ENCODE measurements at places on chromosomes 2 and 18.

GRCh38 chr18:26003817-26004216 is 86.6 kb downstream of the SS18 start:
- no peak for DNase-seq

DNA sequence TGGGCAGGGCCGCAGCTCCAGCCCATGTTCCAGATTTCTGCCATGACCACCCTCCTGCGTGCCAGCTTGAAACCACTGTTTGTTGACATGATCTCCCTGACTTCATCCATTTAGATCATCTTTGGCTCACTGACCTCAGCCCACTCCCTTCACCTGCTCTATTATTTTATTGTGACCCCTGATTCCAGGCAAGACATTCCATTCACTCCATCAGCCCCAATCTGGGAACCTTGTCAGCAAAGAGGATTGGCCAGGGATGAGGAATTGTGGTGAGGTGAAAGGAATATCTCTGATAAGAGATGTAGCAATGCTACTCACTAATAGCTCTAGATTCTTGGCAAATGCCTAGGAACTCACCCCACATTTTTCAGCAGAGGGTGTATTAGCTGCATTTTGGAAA is 174.2 kb downstream of the TMEM247 start:
- no peak for DNase-seq

DNA sequence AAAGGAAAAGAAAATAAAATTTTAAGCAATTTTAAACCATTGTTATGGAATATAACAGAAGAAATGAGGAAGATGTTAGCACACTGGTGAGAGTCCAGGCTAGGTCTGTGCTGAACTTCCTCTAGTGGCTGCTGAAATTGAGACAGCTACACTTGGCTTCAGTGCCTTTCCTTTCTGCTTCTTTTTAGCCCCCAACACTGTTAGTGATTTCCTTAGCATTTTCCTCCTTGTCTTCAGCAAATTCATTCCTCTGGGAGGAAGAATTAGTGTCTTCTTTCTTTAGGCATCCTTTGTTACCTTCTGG is 47.6 kb downstream of the ITGAV start:
- no peak for DNase-seq

DNA sequence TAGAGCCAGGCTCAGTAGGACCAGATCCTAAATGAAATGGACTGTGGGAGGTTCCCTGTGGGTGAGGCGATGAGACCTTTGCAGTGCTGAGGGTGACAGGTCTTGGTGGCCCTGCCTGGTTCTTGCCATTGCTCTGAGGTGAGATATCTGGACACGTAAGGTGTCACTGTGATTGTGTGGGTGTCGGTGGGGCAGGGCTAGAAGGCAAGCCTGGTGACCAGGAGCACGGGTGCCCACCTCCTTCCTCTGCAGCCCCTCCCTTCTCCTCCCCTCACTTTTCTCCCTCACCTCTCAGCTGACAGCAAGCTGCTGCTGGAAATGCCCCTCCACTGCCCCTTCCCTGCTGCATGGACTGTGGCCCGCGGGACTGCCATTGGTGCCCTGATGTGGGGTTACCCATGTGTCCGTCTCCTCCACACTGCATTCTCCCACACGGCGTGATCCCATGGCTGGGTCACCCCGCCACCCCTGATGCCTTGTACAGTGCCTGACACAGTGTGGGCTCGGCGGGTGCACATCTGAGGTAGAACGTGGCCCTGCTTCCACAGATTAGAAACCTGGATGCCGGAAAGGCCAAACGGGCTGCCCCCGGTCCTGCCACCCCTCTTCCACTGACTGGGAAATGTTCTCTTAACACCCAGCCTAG is 55.6 kb upstream of the FOSL2 start:
- DNase-seq: no peak

DNA sequence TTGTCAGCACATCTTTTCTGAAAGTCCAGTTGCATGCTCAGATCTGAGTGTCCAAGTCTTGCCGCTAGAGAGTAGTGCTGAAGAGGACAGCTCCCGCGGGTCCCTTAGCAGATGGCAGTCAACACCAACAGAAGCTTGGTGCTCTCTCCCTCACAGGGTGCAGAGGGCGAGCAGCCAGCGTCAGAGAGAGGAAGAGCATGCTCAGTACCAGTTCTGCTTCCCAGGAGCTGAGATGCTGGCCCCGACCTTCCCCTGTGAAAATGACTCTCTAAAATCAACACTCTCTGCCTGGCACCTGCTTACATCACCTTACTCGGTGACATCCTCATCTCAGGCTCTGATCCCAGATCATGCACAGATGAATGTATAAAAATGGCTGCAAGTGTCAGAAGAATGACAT is 86.0 kb upstream of the TWIST2 start:
- no peak for DNase-seq

- DNase-seq: no peak
These were observed 438.0 kb upstream of the CDH20 start for GRCh38 chr18:60895181-60895580.

- no peak for DNase-seq
These were observed 53.1 kb downstream of the HPCAL1 start for GRCh38 chr2:10355471-10356438.

DNA sequence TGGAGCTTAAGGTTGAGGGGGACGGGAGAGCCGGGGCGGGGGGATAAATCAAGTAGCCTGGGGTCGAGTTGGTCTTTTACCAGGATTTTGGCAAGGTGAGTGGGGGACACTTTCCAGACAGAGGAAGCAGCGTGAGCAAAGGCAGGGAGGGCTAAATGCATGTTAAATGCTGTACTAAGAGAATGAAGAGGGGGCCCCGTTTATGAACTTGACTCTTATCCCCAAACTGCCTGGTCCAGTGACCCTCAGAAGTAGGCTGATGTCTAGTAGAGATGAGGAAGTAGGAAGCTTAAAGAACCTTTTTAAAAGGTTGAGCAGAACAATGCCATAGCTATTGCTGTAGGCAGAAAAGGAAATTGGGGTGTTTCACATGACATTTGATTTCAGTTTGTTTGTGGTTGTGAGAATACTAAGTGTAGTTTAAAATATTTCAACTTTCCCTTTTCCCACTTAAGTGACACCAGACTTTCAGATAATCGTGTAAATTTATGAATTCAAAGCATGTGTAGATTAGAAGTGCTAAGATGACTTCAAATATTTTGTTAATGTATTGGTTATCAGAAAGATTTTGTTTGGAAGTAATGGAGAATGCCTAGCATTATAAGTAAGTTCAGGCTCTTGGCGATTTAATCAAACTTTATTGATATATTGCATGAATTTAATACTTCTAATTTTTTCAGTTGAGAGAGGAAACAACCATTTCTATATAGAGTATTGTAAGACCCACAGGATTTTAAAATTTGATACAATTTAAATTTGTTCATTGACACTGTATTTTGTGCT is 1.8 kb downstream of the REL start:
- no peak for DNase-seq

- no peak for DNase-seq
These were observed 96.3 kb upstream of the RAB6C start for GRCh38 chr2:129883121-129883520.

GRCh38 chr18:72811047-72811446 is 56.7 kb downstream of the NETO1 start:
- DNase-seq: no peak

Data from activated CD4-positive, alpha-beta memory T cell treated with anti-CD3 and anti-CD28 coated beads for 36 hours (primary cell).